ENCODE measurements at places on chromosomes 13 and 19. TPM values are rescaled to one million over a fixed set of nuclear protein-coding genes. Genes with fewer than 3 reads are reported as not detected.

MEIOSIN gene
- 0.11 TPM for total RNA-seq

PRSS57 gene
- total RNA-seq: not detected

C19orf67 gene
- total RNA-seq: 0.35 TPM

ADM5 gene
- 6.7 TPM for total RNA-seq

CASP14 gene
- total RNA-seq: not detected

CELF5 gene
- total RNA-seq: 7.7 TPM

ZNF418 gene
- 20.8 TPM for total RNA-seq

ZNF304 gene
- total RNA-seq: 10.4 TPM

ATXN8OS gene
- total RNA-seq: not detected

MLLT1 gene
- 58.2 TPM for total RNA-seq

RNF126 gene
- 68.1 TPM for total RNA-seq

BRME1 gene
- total RNA-seq: 7.2 TPM

LHB gene
- total RNA-seq: not detected

ZNF681 gene
- total RNA-seq: 12.9 TPM

DDA1 gene
- total RNA-seq: 36.2 TPM

LATS2 gene
- total RNA-seq: 28.9 TPM

KCNK6 gene
- 13.2 TPM for total RNA-seq

CAPN12 gene
- total RNA-seq: 9.6 TPM

S1PR4 gene
- 0.28 TPM for total RNA-seq

GPC5 gene
- total RNA-seq: 0.46 TPM

All from WTC11 (cell line).